Tongue (tissue), 3 donors: ENCODE measurements at places on chromosomes 7 and 10. TPM values are rescaled to one million over a fixed set of nuclear protein-coding genes. Genes with fewer than 3 reads are reported as not detected.

TECTB gene
- total RNA-seq: not detected

CRHR2 gene
- total RNA-seq: 0.51 TPM

GRCh38 chr10:128475686-128476367 is 349.6 kb upstream of the MKI67 start:
- no peak for DNase-seq

DNA sequence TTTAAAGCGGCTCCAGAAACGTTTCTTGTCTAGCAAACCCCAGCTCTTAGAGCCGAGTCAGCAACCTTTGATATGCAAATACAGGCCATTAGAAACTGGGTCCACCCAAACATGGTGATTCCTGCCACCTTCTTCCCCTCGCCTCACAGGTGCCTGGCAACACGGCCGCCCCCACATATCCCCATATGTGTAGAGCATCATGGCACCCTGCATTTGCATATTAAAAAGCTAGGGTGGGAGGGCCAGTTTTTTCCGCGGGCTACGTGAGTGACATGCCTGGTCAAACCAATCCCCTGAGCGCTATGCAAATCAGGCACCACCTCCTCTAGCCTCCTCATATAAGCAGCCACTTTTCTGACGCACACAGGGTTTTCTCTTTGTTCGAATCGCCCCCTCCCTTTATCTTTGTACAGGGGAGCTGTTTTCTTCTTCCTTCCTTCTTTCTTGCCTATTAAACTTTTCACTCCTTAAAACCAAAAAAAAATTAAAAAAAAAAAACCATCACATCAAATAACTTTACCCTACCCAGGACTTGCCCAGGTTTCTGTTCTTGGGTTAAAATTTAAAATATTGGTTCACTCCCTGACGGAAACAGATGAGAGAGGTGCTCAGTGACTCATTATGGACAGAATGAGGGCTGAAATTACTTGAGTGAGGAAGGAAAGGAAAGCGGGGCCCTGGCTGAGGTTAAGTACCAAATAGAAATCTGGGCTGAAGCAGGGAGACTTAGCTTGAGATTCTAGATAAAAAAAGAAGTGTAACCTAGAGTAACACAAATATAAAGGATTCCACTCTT is 59.8 kb downstream of the COA1 start:
- DNase-seq: no peak

DNA sequence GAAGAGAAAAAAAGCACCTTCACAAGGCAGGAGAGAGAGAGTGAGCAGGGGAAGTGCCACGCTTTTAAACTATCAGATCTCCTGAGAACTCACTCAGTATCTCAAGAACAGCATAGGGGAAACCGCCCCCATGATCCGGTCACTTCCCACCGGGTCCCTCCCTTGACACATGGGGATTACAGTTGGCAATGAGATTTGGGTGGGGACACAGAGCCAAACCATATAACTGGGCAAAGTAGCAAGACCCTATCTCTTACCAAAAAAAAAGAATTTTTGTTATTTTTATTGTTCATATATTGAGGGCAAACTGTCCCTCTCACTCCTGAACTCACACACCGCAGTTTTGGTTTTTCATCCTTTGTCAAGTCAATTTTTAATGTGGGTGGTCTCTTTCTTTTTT is 18.2 kb upstream of the ZRANB1 start:
- no peak for DNase-seq
